NCI-H446 treated with DMSO at 0.1 percent for 48 hours (cell line): ENCODE measurements at places on chromosomes 11 and 22.
A peak's percentile ranks its signal among the peaks of the same experiment; 100 is the strongest.

DNA sequence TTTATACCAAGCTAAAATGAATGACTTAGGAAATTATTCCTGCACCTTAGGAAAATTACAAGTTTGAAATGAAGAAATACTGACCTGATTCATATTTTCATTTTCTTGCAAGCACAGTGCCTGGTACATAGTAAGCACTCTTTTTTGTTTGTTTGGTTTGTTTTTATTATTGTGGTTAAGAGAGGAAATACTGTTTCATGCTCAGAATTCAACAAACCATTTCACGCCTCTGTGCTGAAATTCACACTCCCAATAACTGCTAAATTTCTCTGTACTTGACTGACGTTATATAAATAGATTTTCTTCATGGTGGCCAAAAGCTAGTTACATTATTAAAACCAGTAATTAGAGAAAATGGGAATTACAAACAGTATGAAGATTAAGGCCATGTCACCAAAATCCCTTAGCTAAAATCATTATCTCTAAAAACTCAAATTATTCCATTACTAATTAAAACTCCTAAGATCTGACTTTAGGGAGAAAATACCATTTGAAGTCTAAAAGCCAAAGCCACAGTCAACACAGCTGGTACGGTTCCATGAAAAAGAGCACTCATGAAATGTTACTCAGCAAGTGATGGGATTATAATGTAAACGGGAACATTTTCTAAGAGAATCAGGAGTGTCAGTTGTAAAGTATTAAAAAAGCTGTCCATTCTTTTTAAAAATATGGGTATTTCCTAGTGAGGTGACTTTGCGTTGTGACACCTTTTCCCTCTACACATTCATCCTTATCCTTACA is 77.8 kb upstream of the DDI1 start:
- DNase-seq: no peak

DNA sequence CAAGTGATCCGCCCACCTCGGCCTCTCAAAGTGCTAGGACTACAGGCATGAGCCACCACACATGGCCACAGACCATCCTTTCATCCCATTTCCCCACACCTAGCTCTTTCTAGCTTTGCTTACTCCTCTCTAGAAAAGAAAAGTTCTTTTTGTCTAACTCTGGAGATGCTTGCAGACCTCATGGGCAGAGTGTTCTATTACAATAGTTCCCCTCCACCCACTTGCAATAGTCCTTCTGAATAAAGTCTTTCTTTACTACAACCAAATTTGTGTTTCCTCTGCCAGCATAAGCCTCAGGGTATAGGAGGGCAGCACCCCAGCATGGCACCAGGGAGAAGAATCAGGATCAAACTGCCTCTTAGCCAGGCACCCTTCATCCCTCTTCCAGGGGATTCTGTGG is 18.8 kb upstream of the RTL6 start:
- DNase-seq: no peak

DNA sequence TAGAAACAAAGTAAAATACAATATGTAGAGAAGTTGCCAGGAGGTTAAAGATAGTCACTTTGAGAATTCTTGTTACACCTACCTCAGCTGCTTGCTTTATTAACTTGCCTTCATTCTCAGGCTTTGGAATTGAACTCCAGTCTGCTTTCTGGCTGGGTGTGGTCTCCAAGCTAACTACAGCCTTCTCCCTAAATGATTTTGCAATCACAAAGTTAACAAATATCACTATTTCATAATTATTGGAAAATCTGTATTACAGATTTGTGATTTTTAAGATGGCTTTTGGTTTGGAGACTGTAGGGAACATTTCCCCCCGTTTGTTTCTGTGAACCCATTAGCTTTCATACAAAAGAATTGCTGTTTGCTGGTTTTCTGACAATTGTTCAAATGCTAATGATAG is 2.2 kb downstream of the PLAAT5 start:
- DNase-seq: no peak

DNA sequence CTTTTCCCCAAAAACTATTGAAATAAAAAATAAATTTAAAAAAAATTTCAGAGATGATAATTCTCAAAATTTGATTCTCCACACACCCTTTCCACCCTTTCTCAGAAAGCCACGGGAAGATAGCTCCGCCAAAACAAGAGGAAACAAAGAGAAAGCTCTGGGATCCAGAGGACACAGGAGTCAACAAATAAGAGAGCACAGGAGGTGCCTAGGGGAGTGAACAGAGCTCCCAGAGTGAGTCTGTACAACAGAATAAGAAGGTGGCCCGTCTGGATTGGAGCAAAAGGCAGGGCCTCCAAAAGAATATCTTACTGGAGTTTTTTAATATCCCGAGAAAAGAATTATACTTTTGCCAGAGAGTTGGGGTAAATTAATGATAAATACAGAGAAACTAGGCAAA is 96.3 kb upstream of the DRD2 start:
- DNase-seq: no peak

GRCh38 chr11:132621976-132622580 is 910.2 kb downstream of the OPCML start:
- DNase-seq: no peak

- no peak for DNase-seq
Observed at GRCh38 chr11:91563176-91563575, 661.4 kb upstream of the FAT3 start.

GRCh38 chr11:57116654-57117053 is 65.1 kb upstream of the LRRC55 start:
- peak; percentile 12 for DNase-seq

DNA sequence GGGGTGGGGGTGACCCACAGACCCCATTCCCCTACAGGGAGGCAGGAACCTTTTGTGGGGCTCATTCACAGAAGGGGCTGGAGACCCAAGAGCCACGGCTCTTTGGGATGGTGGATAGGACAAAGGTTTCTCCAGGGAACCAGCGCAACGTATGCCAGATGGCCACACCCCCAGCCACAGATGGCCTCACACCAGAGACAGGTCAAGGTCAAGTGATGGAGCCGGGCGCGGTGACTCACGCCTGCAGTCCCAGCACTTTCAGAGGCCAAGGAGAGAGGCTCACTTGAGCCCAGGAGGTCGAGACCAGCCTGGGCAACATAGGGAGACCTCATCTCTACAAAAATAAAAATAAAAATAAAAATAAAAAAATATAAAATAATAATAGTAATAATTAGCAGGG is 17.1 kb upstream of the BRSK2 start:
- DNase-seq: no peak

GRCh38 chr11:69393178-69393832 is 88.2 kb upstream of the LINC01488 start:
- DNase-seq: no peak

- no peak for DNase-seq
Observed at GRCh38 chr11:118117790-118118601, 31.2 kb upstream of the SMIM35 start.

DNA sequence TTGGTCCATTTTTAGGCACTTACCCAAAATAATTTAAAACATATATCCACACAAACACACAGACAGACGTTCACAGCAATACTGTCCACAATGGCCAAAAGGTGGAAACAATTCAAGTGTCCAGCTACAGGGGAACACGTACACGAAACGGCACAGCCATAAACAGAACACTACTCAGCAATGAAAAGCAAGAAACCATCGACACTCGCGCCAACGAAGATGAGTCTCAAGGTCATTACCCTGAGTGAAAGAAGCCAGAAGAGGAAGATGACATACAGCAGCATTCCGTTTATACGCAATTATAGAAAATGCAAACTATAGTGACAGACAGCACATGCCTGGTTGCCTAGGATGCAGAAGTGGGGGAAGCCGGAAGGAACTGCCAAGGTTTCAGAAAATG is 13.4 kb upstream of the COMT start:
- no peak for DNase-seq

GRCh38 chr11:11211186-11211585 is 141.9 kb downstream of the CSNK2A3 start:
- peak; percentile 87 for DNase-seq

DNA sequence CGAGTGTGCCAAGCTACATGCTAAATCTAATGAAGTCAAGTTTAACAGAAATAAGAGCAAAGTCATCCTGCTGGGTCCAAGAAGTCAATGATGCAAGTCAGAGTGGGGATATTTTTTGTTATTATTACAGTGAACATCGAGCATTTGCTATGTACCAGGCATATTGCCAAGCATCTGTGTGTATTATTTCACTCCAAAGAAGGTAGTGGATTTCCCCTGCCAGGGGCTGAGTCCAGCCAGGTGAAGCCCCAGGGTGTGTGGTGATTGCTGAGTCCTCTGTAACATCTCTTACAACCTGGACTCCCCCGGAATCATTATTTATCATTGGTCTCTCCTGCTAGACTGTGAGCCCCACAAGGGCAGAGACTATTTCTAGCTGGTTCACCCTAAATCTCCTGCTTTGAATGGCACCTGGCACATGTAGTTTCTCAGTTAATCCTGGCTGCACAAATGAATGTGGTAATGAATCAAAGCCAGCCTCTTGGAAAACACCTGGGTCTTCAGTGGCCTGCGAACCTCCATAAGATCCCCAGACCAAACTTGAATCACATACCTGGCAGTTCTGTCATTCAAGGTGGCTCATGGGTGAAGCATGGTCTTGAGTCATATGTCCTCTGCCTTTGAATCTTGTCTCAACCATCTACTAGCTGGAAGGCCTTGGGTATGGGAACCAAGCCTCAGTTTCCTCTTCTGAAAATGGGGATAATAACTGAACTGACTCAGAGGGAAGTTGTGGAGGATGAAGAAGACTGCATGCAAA is 549.2 kb downstream of the MIAT start:
- peak; percentile 52 for DNase-seq

DNA sequence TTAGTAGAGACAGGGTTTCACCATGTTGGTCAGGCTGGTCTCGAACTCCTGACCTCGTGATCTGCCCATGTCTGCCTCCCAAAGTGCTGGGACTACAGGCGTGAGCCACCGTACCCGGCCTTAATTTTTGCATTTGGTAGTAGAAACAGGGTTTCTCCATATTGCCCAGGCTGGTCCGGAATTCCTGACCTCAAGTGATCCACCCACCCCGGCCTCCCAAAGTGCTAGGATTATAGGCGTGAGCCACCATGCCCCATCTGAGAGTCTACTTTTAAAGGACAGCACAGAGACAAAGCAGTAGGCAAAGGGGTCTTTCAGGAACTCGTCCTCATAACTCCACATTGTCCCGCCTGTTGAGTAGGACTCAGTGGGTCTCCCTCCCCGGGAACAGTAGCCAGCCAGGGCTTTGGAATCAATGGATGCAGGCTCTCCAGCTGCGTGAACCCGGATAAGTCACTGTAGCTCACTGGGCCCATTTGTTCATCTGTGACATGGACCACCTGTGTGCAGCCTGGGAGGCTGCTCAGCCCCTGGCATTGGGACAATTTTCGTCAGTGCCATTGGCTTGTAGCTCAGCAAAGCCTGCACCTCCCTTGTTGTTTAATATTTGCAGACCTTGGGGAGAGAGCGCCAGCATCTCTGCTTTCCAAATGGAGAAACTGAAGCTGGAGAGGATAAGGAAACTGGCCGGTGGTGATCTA is 86.1 kb downstream of the ARHGAP8 start:
- no peak for DNase-seq

- no peak for DNase-seq
Observed at GRCh38 chr11:1935156-1936071, 11.7 kb upstream of the MRPL23 start.

GRCh38 chr11:12216041-12216451 is 105.7 kb downstream of the MICAL2 start:
- DNase-seq: no peak

GRCh38 chr11:130872981-130873380 is 43.3 kb downstream of the SNX19 start:
- no peak for DNase-seq

GRCh38 chr11:2114430-2115241 is 24.6 kb downstream of the IGF2 start:
- no peak for DNase-seq

GRCh38 chr22:20729194-20729593 is 44.7 kb upstream of the SERPIND1 start:
- DNase-seq: no peak

- DNase-seq: no peak
Observed at GRCh38 chr11:75326439-75326810, 25.0 kb downstream of the ARRB1 start.

DNA sequence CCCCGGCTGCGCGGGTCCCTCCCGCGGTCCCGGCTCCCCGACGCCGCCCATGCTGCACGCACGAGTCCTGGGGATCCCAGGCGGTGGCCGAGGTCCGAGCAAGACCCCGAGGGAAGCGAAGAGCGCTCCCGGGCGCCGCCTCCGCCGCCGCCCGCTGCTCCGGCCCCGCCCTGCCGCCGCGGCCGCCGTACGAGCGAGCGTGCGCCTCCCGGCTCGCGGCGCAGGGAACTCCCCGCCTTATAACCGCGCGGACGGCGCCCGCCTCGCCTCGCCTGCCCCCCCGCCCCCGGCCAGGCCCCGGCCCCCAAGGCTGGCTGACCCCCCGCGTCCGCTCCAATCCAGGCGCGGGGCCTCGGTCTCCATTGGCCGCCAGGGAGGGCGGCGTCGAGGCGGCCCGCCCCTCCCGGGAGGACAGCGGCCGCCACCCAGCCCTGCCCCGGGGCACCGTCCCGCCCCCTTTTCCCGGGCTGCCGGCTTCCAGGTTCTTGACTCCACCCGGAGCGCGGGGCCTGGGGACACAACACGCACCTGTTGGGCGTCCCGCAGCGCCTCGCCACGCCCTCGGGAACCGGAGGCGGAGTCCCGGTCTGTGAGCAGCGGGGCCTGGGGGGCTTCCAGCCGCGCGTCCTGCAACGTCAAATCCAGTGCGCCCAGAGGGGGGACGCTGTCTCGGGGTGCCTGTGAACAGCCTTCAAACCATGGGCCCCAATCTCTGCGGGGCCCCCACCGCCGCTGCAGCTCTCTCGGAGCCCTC is at the start of gene FADS3:
FADS3 (minus strand) TSS at position 215 of the 754 bp plus-strand sequence; CDS start at position 51, 164 bp downstream.
- no peak for DNase-seq
